ENCODE measurements at places on chromosomes 3 and 15. TPM values are rescaled to one million over a fixed set of nuclear protein-coding genes. Genes with fewer than 3 reads are reported as not detected.

RAB6B gene
- polyA plus RNA-seq: 1.9 TPM

- no peaks in the 10 kb centered on the region for H3K27me3 ChIP-seq
- no peak for DNase-seq
- H3K4me3 ChIP-seq: no peak overlapping the region
- H3K4me1 ChIP-seq: no peaks in the 10 kb centered on the region
Observed at GRCh38 chr3:128309026-128309425, 155.7 kb downstream of the EEFSEC start.

- DNase-seq: no peak
- no peak overlapping the region for H3K27ac ChIP-seq
- no peaks in the 10 kb centered on the region for H3K27me3 ChIP-seq
- H3K36me3 ChIP-seq: peaks cover 59% of the 10 kb centered on the region
- H3K4me1 ChIP-seq: peaks cover 91% of the 10 kb centered on the region
Observed at GRCh38 chr15:93052090-93052879, 36.7 kb downstream of the RGMA start.

PLA2G4D gene
- 0.18 TPM for polyA plus RNA-seq

CKMT1A gene
- 18.7 TPM for polyA plus RNA-seq

- no peak overlapping the region for H3K4me3 ChIP-seq
- no peak overlapping the region for H3K27ac ChIP-seq
- H3K36me3 ChIP-seq: no peaks in the 10 kb centered on the region
- H3K27me3 ChIP-seq: no peaks in the 10 kb centered on the region
- DNase-seq: no peak
- peaks cover 14% of the 10 kb centered on the region for H3K4me1 ChIP-seq
Observed at GRCh38 chr3:172690936-172691335, 19.9 kb downstream of the NCEH1 start.

GRCh38 chr3:142315083-142315482, 89.7 kb upstream of the GK5 start:
- H3K27ac ChIP-seq: no peak overlapping the region
- no peaks in the 10 kb centered on the region for H3K4me1 ChIP-seq
- no peak for DNase-seq
- H3K27me3 ChIP-seq: no peaks in the 10 kb centered on the region
- no peak overlapping the region for H3K4me3 ChIP-seq

ITPKA gene
- polyA plus RNA-seq: 3.0 TPM

PCOLCE2 gene
- polyA plus RNA-seq: 0.78 TPM

GRCh38 chr15:52912172-52912571, 122.0 kb upstream of the ONECUT1 start:
- no peak overlapping the region for H3K27ac ChIP-seq
- H3K4me3 ChIP-seq: no peak overlapping the region
- no peaks in the 10 kb centered on the region for H3K36me3 ChIP-seq

DNA sequence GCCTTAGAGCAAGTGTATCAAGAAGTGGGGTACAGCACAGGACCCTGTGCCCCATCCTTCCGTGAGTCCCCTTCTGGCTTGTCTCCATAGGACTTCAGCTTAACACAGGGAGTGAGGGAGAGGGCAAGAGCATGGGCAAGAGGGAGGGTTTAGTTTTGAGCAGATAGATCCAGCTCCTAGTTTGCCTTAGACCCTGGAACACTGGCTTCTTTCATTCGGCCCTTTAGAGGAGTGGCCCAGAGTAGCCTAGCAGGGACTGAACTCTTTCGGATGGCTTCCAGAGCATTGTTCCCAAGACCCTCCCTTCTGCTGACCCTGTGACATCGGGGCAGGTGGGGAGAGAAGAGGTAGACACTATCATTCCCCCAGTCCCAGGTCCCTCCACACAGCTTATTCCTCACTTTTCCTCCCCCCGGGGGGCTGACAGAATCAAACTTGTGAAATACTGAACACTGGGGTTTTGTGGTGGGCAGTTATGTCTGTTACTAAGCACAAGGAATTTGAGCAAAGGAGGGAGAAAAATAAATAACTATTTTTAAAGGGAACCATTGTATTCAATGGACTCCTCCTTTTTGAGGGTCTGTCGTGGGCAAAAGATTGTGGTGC, 289.6 kb upstream of the C2CD4B start:
- peaks cover 49% of the 10 kb centered on the region for H3K4me1 ChIP-seq
- no peak for DNase-seq
- no peaks in the 10 kb centered on the region for H3K36me3 ChIP-seq
- no peak overlapping the region for H3K4me3 ChIP-seq

DNA sequence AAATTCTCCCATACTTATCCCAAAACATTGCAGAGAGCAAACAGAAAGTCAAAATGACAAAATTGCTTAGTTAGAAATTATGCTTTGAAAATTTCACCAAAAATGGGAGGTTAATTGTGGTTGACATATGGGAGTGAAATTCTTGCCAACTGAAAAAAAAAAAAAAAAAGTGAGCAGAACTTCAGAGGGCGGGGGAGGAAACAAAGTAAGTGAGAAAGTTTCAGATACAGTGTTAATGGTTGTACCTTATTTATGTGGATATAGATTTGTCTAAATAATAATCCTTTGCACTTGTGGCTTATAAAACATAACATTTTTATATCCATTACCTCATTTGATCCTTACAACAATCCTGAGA, 91.5 kb upstream of the RAP2B start:
- no peaks in the 10 kb centered on the region for H3K4me1 ChIP-seq
- H3K27me3 ChIP-seq: no peaks in the 10 kb centered on the region
- no peaks in the 10 kb centered on the region for H3K36me3 ChIP-seq
- H3K27ac ChIP-seq: no peak overlapping the region

- H3K27me3 ChIP-seq: no peaks in the 10 kb centered on the region
- no peak overlapping the region for H3K27ac ChIP-seq
- no peak for DNase-seq
- no peaks in the 10 kb centered on the region for H3K36me3 ChIP-seq
Observed at GRCh38 chr3:150878996-150879575, 26.2 kb downstream of the MINDY4B start.

SUSD5 gene
- 0.25 TPM for polyA plus RNA-seq

WWTR1 gene
- 19.8 TPM for polyA plus RNA-seq

FGD5 gene
- polyA plus RNA-seq: 8.5 TPM

- H3K36me3 ChIP-seq: no peaks in the 10 kb centered on the region
- no peaks in the 10 kb centered on the region for H3K27me3 ChIP-seq
- no peaks in the 10 kb centered on the region for H3K4me1 ChIP-seq
- no peak overlapping the region for H3K4me3 ChIP-seq
Observed at GRCh38 chr3:116263842-116264545, 181.3 kb downstream of the LSAMP start.

MEIS2 gene
- 3.9 TPM for polyA plus RNA-seq

GABPB1 gene
- 6.4 TPM for polyA plus RNA-seq

NR2E3 gene
- 0.25 TPM for polyA plus RNA-seq

DNA sequence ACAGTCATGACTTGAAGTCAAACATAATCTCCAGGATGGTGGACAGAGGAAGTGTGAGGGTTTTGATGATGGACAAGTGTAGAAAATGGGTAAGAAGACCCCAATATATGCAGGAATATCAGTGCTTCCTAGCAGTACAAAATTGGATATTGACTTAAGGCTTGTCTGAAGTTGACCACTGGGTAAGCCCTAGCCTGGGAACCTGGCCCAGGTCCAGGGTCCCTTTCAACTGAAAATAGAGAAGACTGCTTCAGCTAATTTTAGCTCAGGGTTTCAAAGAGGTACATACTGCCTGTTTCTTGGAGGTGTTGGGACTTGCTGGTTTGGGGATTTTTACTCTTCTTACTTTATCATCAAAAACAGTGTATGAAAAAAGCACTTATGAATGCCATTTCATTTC, 4.7 kb downstream of the NR1D2 start:
- peak; percentile 65 for DNase-seq
- H3K4me3 ChIP-seq: no peak overlapping the region
- no peak overlapping the region for H3K27ac ChIP-seq
- H3K4me1 ChIP-seq: peaks cover 82% of the 10 kb centered on the region
- no peaks in the 10 kb centered on the region for H3K27me3 ChIP-seq

Data from stomach (tissue), 19 donors.